ENCODE measurements at places on chromosomes 1 and 21. TPM values are rescaled to one million over a fixed set of nuclear protein-coding genes. Genes with fewer than 3 reads are reported as not detected.

GRCh38 chr1:9721606-9722377, 70.3 kb downstream of the PIK3CD start:
- no peak for DNase-seq
- peaks cover 7% of the 10 kb centered on the region for H3K4me1 ChIP-seq
- H3K4me3 ChIP-seq = no peak overlapping the region
- no peak overlapping the region for H3K27ac ChIP-seq

DNA sequence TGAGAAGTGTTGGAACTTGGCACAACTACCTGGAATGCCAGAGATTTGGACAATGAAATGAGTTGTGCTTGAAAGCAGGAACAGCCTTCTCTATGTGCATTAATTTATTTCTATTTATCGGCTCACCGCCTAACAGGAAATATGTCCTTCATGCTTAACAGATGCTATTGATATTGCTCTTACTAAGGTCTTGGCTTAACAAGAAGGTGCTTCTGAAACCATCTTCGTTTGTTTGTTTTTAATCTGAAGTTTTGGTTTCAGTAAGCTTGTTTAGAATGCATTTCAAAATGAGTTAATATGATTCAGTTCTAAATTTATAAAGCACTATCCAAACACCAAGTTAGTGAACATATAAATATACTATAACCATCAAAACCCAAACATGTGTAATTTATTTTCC, 898.3 kb upstream of the B3GALT2 start:
- no peak for DNase-seq
- H3K4me3 ChIP-seq = no peak overlapping the region
- no peaks in the 10 kb centered on the region for H3K4me1 ChIP-seq

GRCh38 chr1:242225767-242226573, 227.1 kb upstream of the MAP1LC3C start:
- no peak overlapping the region for H3K4me3 ChIP-seq
- no peak overlapping the region for H3K27ac ChIP-seq
- no peaks in the 10 kb centered on the region for H3K27me3 ChIP-seq
- H3K36me3 ChIP-seq = no peaks in the 10 kb centered on the region
- H3K4me1 ChIP-seq = no peaks in the 10 kb centered on the region

GRCh38 chr1:210624722-210625121, 296.0 kb downstream of the HHAT start:
- no peak overlapping the region for H3K4me3 ChIP-seq
- H3K4me1 ChIP-seq = peaks cover 5% of the 10 kb centered on the region
- DNase-seq = no peak
- H3K27me3 ChIP-seq = no peaks in the 10 kb centered on the region
- H3K36me3 ChIP-seq = no peaks in the 10 kb centered on the region

- no peaks in the 10 kb centered on the region for H3K36me3 ChIP-seq
- peak overlapping the region; percentile 83 for H3K27ac ChIP-seq
- DNase-seq = no peak
Observed at GRCh38 chr1:56811331-56811730, 7.9 kb downstream of the FYB2 start.

DNA sequence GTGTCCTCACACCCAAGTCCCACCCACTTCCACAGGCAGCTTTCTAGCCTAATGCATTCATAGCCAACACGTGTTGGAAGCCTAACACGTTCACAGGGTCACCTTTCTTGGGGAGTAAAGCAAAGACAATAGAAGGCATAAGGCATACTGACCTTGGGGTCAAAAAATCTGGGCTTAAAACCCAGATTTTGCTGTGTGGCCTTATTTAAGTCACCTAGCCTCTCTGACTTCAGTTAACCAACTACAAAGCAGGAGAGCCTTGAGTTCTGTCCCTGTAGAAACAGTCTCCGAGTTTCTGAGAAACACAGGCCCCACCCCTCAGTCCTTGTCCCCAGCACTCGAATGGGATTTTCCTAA, 1.4 kb downstream of the TNNT2 start:
- H3K27me3 ChIP-seq = no peaks in the 10 kb centered on the region
- peak overlapping the region; percentile 10 for H3K4me3 ChIP-seq
- peak overlapping the region; percentile 97 for H3K27ac ChIP-seq
- H3K4me1 ChIP-seq = peaks cover 60% of the 10 kb centered on the region
- no peaks in the 10 kb centered on the region for H3K36me3 ChIP-seq

GRCh38 chr21:46556802-46557201, 48.1 kb downstream of the S100B start:
- no peaks in the 10 kb centered on the region for H3K27me3 ChIP-seq
- no peak overlapping the region for H3K27ac ChIP-seq
- H3K4me1 ChIP-seq = no peaks in the 10 kb centered on the region
- no peak overlapping the region for H3K4me3 ChIP-seq

DNA sequence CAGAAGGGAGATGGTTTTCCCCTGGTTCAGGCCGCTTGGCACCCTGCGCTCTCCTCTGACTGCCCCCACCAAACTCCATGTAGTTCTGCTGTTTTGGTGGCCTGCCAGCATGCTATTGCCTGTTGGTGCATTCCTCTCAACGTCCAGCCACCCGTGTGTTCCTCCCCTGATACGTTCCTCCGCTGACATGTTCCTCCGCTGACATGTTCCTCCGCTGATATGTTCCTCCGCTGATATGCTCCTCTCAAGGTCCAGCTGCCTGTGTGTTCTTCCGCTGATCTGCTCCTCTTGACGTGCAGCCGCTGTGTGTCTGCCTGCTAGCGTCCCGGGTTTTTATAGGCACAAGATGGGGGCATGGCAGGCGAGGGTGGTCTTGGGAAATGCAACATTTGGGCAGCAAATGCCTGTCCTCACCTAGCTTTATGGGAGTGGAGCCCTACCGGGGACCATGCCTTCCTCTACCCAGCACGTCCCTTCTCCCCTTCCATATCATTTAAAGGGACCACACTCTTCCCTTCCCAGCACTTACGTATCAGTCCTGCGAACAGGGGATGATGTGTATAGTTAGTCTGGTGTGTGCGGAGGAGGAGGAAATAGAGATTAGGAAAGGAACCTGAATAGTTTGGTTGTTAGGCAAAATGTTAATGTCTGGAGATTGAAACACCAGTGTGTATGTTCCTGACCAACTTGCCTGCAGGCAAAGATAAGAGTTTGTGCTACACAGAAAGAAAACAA, 40.6 kb upstream of the PLA2G5 start:
- no peak overlapping the region for H3K27ac ChIP-seq
- no peak for DNase-seq
- no peak overlapping the region for H3K4me3 ChIP-seq
- no peaks in the 10 kb centered on the region for H3K36me3 ChIP-seq
- peaks cover 7% of the 10 kb centered on the region for H3K27me3 ChIP-seq

GRCh38 chr1:8472668-8473067, 154.8 kb downstream of the SLC45A1 start:
- H3K4me3 ChIP-seq = no peak overlapping the region
- H3K27ac ChIP-seq = peak overlapping the region; percentile 18
- no peaks in the 10 kb centered on the region for H3K27me3 ChIP-seq
- DNase-seq = no peak
- peaks cover 46% of the 10 kb centered on the region for H3K4me1 ChIP-seq
- no peaks in the 10 kb centered on the region for H3K36me3 ChIP-seq

DNA sequence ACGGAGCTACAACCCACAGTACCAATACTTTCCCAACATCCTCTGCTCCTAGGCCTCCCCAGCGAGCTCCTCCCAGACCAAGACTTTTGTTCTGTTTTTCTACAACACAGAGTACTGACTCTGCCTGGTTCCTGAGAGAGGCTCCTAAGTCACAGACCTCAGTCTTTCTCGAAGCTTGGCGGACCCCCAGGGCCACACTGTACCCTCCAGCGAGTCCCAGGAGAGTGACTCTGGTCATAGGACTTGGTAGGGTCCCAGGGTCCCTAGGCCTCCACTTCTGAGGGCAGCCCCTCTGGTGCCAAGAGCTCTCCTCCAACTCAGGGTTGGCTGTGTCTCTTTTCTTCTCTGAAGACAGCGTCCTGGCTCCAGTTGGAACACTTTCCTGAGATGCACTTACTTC, 20.6 kb downstream of the PLA2G5 start:
- H3K4me1 ChIP-seq = no peaks in the 10 kb centered on the region
- no peak overlapping the region for H3K4me3 ChIP-seq
- DNase-seq = no peak
- H3K36me3 ChIP-seq = no peaks in the 10 kb centered on the region
- H3K27me3 ChIP-seq = peaks cover 30% of the 10 kb centered on the region
- no peak overlapping the region for H3K27ac ChIP-seq

- H3K4me1 ChIP-seq = no peaks in the 10 kb centered on the region
- H3K27ac ChIP-seq = no peak overlapping the region
- DNase-seq = no peak
Observed at GRCh38 chr1:235441159-235441685, 63.0 kb downstream of the B3GALNT2 start.

- H3K4me3 ChIP-seq = peak within 1 kb of the TSS; percentile 67
- peak; percentile 72 for DNase-seq
- peak within 1 kb of the TSS; percentile 85 for H3K27ac ChIP-seq
- H3K4me1 ChIP-seq = peaks cover 27% of the 10 kb centered on the region
- H3K27me3 ChIP-seq = peaks cover 10% of the 10 kb centered on the region
- peaks cover 44% of the 10 kb centered on the region for H3K36me3 ChIP-seq
Observed at GRCh38 chr1:78649628-78650027, at the start of gene IFI44. Gene IFI44, plus strand, starts transcription at chr1:78649831. Its CDS starts 365 bp downstream, at chr1:78650196.

GRCh38 chr1:12400027-12400693, 170.3 kb downstream of the VPS13D start:
- H3K4me1 ChIP-seq = peaks cover 74% of the 10 kb centered on the region
- no peak for DNase-seq
- H3K36me3 ChIP-seq = peaks cover 33% of the 10 kb centered on the region
- H3K4me3 ChIP-seq = no peak overlapping the region
- H3K27ac ChIP-seq = peak overlapping the region; percentile 75

- DNase-seq = peak; percentile 78
- H3K36me3 ChIP-seq = no peaks in the 10 kb centered on the region
- H3K4me3 ChIP-seq = peak overlapping the region; percentile 85
- peaks cover 10% of the 10 kb centered on the region for H3K4me1 ChIP-seq
Observed at GRCh38 chr1:205430696-205431305, 8.9 kb upstream of the LEMD1 start.

GRCh38 chr1:47643306-47644211, 205.7 kb downstream of the FOXD2 start:
- no peaks in the 10 kb centered on the region for H3K36me3 ChIP-seq
- H3K4me3 ChIP-seq = peak overlapping the region; percentile 1
- no peak for DNase-seq
- H3K27ac ChIP-seq = peak overlapping the region; percentile 87
- peaks cover 80% of the 10 kb centered on the region for H3K27me3 ChIP-seq
- H3K4me1 ChIP-seq = peaks cover 25% of the 10 kb centered on the region

DNA sequence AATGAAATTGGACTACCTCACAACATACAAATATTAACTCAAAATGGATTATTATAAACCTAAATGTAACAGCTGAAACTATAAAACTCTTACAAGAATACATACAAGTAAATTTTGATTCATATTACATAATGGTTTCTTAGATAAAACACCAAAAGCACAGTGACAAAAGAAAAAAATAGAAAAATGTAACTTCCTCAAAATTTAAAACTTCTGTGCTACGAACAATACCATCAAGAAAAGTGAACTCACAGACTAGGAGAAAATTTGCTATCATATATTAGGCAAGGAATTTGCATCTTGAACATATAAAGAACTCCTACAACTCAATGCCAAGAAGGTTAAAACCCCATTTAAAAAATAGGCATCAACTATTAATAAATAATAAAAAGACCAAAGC, 31.2 kb downstream of the ANGPTL3 start:
- peaks cover 5% of the 10 kb centered on the region for H3K4me1 ChIP-seq
- H3K36me3 ChIP-seq = peaks cover 51% of the 10 kb centered on the region
- DNase-seq = no peak
- no peak overlapping the region for H3K27ac ChIP-seq

GRCh38 chr1:171740987-171741871, 636 bp downstream of the VAMP4 start:
- no peaks in the 10 kb centered on the region for H3K27me3 ChIP-seq
- peak overlapping the region; percentile 100 for H3K4me3 ChIP-seq
- peak overlapping the region; percentile 100 for H3K27ac ChIP-seq
- H3K4me1 ChIP-seq = peaks cover 32% of the 10 kb centered on the region
- peaks cover 7% of the 10 kb centered on the region for H3K36me3 ChIP-seq

DNA sequence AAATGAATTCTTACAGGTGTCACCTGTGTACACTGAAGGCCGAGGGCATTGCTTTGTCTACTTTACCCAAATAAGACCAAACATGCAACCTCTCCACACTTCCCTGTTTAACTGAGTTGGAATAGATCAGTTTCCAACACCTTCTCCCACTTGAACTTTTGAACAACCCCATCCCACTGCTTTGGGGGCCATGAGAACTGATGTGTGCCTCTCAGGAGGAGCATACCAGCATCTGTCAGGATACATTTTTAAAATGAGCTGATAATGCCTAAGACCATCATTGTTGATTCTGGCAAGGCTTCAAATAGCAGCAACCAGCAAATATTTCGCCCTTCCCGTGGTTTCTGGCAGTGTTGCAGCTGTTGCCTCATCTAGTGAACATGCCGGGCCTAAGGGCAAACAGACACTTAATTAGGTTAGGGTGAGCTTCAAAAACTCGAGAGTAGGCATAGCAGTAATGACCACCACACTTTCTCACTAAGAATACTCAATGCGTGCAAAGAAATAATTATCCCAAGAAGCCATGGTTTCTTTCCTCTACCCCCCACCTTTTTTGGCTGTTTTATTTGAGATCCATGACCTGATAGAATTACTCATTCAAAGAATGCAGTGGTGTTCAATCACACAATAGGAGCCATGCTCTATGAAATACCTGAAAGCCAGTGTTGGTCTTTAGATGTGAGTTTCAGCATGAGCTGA, 63.7 kb downstream of the MAP10 start:
- no peaks in the 10 kb centered on the region for H3K36me3 ChIP-seq
- DNase-seq = peak; percentile 31
- no peaks in the 10 kb centered on the region for H3K27me3 ChIP-seq
- peaks cover 54% of the 10 kb centered on the region for H3K4me1 ChIP-seq

GRCh38 chr1:90319918-90320317, 325.0 kb downstream of the ZNF326 start:
- peaks cover 15% of the 10 kb centered on the region for H3K27me3 ChIP-seq
- no peak overlapping the region for H3K4me3 ChIP-seq
- no peak overlapping the region for H3K27ac ChIP-seq
- H3K4me1 ChIP-seq = peaks cover 13% of the 10 kb centered on the region
- no peak for DNase-seq

DNA sequence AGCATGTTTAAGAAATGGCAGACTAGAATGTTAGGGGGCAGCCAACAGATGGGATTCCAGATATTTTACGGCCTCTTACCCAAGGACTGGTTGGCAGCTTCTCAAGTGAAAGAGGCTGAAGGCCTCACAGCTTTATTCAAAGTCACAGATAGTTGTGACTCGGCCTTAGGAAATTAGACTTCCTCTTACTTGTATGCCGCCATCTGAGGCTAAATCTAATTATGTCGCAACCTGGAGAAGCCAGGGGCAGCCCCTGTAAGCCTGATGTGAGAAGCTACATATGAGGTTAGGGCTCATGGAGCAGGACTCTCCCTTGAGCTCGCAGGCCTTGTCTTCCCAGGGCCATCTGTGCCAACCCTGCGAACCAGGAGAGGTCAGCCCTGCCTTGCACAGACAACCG, 352.5 kb downstream of the HHAT start:
- no peaks in the 10 kb centered on the region for H3K4me1 ChIP-seq
- H3K27ac ChIP-seq = no peak overlapping the region
- H3K36me3 ChIP-seq = peaks cover 5% of the 10 kb centered on the region
- H3K4me3 ChIP-seq = no peak overlapping the region
- DNase-seq = no peak

GRCh38 chr1:28028873-28029654, 59.3 kb downstream of the EYA3 start:
- H3K4me1 ChIP-seq = peaks cover 2% of the 10 kb centered on the region
- DNase-seq = no peak
- peaks cover 4% of the 10 kb centered on the region for H3K36me3 ChIP-seq
- peak overlapping the region; percentile 80 for H3K27ac ChIP-seq

Gene FOXD2
- 0.60 TPM for total RNA-seq

Gene PDZK1
- 0.64 TPM for total RNA-seq

Gene LCE3A
- not detected for total RNA-seq

Gene AIDA
- 38.6 TPM for total RNA-seq

Gene TNFAIP8L2
- total RNA-seq = not detected

Gene CRB1
- total RNA-seq = 0.90 TPM

Gene ERG
- total RNA-seq = 3.0 TPM

Gene C1QC
- not detected for total RNA-seq

Gene MARK1
- total RNA-seq = 11.8 TPM

Gene LYSMD1
- 11.4 TPM for total RNA-seq
